ENCODE measurements at places on chromosomes 1 and 21. TPM values are rescaled to one million over a fixed set of nuclear protein-coding genes. Genes with fewer than 3 reads are reported as not detected.

Gene PPIH
- 78.5 TPM for total RNA-seq

Gene STK40
- total RNA-seq = 49.6 TPM

Gene GJA9
- total RNA-seq = 0.10 TPM

Gene CR1L
- not detected for total RNA-seq

Gene NPPB
- total RNA-seq = not detected

Gene ELF3
- total RNA-seq = 126 TPM

Gene LRRIQ3
- total RNA-seq = 0.85 TPM

Gene GIPC2
- total RNA-seq = 0.26 TPM

Gene LIN9
- total RNA-seq = 11.4 TPM

Gene C1orf105
- not detected for total RNA-seq

Gene HAO2
- total RNA-seq = not detected

Gene LAMB3
- 0.85 TPM for total RNA-seq

Gene ATAD3C
- total RNA-seq = 10.6 TPM

Gene APOBEC4
- total RNA-seq = not detected

Gene CADM3
- 0.28 TPM for total RNA-seq

Gene ANKRD65
- total RNA-seq = 1.9 TPM

GRCh38 chr1:41418857-41419583 lies 57.8 kb downstream of the FOXO6 start:
- DNase-seq = peak; percentile 53

GRCh38 chr1:20558191-20558590 lies 5.8 kb downstream of the FAM43B start:
- no peak for DNase-seq

DNA sequence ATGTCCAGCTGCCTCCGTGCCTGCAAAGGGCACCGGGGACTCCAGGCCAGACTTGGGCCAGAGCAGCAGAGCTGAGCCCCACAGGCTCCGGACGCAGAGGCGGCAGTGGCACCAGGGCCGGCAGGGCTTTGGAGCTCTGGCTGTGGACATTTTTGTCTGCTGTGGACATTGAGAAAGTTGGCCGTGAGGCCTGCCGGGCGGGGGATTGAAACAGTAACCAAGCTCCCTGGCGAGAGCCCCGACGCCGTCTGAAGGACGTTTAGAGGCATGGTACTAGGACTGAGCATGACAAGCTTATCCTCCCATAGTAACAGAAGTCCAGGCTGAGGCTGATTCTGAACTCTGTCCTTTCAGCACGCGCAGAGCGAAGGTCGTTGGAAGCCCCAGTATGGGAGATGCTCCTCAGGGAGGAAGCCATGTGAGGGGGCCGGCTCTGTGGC lies 323.8 kb downstream of the AMY1C start:
- no peak for DNase-seq

DNA sequence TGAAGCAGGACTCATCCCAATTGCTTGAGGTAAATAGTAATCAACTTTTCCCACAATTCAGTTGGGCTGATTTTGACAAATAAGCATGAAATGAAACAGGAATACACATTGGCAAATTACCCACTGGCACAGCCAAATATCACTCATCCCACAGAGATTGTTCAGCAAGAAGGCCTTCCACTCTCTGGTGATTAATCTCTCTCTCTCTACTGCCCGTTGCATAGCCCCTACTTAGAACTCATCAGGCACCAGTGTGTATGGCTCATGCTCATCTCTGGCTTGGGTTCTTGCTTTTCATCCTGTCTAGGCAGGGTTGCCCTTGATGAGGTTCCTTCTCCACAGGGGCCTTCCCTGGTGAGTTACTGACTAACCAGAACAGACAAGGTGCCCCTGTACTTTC lies 1.1 kb downstream of the BSDC1 start:
- no peak for DNase-seq

DNA sequence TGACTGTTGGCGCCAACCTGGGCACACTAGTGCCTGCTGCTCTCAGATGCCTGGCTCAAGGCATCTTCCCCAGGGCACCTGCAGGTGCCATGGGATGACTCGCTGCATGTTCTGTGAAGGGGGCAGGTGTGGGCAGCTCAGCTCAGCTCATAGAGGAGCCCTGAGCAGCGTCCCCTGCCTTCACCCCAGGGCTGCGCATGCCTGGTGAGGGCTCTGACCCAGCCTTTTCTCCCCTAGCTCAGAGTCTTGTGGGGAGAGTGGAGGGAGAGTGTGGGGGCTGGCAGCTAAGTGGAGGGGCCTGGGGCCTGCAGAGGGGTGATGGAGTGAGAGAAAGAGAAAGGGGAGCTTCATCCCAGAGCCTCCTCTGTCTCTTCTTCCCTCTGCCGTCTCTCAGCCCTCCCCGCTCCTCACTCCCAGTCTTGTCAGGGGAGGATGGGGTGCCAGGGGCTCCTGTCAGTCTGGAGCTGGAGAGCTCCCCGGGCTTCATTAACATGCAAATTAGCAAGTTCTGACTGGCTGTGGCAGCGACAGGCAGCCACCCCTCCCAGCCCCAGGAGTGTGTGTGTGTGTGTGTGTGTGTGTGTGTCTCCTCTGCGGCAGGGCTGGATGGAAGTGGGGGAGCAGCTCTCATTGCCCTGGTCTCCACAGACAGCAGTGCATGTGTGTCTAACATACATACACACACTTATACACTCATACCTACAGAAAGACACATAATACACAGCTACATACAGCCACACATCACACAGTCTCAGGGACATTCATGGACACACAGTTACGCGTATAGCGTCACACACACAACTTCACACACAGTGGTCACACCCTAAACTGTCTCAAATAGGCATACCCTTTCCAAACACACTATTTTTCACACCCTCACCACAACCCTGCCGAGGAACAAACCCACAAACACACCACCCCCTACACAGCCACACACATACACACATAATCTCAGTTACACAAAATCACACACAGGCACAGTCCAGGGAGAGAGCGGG lies 34.0 kb downstream of the FOXO6 start:
- no peak for DNase-seq

DNA sequence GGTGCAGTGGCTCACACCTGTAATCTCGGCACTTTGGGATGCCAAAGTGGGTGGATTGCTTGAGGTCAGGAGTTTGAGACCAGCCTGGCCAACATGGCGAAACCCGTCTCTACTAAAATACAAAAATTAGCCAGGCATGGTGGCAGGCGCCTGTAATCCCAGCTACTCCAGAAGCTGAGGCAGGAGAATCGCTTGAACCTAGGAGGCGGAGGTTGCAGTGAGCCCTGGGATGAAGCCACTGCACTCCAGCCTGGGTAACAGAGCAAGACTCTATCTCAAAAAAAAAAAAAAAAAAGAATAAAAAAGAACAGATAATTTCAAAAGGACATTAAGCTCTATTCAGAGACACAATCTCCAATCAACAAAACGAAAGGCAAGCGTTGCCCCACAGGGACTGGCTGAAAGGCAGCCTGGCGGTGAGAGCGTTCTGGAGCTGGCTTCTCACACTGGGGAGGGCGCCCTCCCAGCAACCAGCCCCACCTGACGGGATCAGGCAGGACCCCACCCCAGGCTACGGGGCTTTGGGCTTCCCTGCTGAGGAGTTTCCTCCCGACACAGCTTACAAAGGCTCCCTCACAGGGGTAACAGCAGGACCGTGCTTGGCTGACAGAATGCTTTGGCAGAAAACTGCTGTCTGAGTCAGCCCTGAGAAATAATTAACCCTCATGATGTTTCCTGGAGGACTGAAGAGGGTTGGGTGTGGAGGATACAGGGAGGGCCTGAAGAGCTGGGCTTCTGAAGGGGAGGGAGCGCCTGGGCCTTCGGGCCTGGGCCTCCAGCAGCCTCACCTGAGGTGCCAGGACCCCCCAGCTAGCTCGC lies 31.1 kb upstream of the SRP9 start:
- DNase-seq = peak; percentile 38

- DNase-seq = no peak
Observed at GRCh38 chr1:169595764-169596711, 9.8 kb upstream of the F5 start.

GRCh38 chr1:179709841-179710329 lies 33.2 kb upstream of the FAM163A start:
- no peak for DNase-seq

DNA sequence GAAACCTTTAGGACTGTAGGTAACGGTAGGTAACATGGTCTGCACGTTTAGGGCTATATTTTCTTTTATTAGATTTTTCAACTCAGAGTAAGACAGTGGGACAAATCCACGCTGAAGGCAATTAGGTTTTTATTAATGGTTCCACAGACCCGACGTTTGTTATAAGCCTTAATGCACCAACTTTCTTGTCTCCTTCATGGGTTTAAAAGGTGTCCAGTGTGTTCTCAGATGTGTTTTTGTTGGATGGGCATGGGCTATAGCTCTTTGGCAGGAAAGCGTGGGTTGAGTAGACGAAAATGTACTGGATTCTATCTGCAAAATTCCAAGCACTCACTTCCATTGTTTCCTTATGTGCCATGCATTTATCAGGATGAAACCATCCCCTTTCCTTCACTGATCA lies 88.0 kb upstream of the SIM2 start:
- DNase-seq = no peak

DNA sequence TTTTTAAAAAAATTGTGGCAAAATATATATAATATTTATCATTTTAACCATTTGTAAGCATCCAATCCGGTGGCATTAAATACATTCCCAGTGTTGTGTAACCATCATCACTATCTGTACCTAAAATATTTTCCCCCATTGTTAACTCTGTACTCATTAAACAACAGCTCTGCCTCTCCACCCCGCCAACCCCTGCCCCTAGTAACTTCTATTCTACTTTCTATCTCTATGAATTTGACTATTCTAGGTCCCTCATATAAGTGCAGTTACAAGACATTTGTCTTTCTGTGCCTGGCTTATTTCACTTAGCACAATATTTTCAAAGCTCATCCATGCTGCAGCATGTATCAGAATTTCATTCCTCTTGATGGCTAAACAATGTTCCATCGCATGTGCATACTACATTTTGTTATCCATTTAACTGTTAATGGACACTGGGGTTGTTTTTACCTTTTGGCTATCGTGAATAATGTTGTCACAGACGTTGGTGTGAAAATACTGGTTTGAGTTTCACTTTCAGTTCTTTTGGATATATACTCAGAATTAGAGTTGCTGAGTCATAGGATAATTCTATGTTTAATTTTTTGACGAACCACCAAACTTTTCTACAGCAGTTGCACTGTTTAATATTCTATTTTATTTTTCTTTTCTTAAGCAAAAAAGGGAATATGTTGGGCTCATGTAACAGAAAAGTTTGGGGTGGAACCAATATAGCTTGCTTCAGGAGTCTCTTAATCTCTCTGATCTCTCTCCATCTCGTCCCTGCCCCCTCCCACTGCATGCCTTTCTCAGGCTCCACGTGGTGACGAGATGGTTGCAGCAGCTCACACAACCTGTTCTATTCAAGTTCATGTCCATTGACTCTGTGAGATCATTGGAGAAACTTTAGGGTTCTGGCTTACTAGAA lies 25.2 kb upstream of the RCAN1 start:
- no peak for DNase-seq

- peak; percentile 28 for DNase-seq
Observed at GRCh38 chr1:188237573-188238348, 1409.0 kb downstream of the PLA2G4A start.

- no peak for DNase-seq
Observed at GRCh38 chr1:29044010-29044409, 79.7 kb downstream of the TMEM200B start.

- no peak for DNase-seq
Observed at GRCh38 chr1:76185207-76185606, 110.7 kb downstream of the ST6GALNAC3 start.

- DNase-seq = no peak
Observed at GRCh38 chr1:110293601-110294104, 45.5 kb upstream of the RBM15 start.

DNA sequence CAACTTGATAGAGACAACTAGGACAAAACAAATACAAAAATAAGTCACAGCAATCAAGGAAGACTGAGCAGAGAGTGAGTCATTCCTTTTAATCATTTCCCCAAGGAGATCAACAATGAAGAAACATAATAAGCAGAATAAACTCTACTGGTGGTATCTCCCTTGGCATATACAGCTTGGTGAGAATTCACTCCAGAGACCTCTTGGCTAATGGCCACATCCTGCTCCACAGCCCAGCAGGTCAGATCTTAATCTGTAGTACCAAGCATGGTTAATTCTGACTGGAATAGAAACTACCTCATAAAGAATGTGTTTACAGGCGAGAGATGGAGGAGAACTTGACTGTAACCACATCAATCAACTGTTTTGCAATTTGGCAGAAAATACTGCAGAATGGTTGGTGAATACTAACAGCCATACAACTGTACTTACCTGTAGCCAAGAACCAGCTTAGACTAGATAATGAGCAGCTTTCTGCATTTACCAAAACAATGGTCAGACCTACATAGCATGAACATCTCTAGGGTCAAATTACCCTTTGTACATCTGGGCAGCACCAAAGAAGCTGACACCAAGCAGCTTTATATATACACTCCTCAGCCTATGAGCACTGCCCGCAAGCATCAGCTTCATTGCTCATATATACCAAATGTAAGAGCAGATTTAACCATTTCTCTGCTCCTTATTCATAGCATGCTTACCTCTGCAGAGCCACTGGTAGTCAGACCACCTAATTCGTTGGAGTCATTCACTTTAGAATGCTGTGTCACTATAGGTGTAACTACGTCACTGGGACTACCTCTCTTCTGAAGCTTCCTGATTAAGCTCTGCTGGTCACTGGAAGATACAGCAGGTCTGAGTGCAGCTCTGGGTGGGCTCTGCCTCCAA lies 51.0 kb downstream of the KIAA0319L start:
- no peak for DNase-seq

- DNase-seq = no peak
Observed at GRCh38 chr1:96292141-96292540, 429.4 kb upstream of the PTBP2 start.

GRCh38 chr1:214603819-214604252 lies 841 bp downstream of the CENPF start:
- no peak for DNase-seq

GRCh38 chr1:71510725-71511124 lies 429.9 kb upstream of the ZRANB2 start:
- no peak for DNase-seq

DNA sequence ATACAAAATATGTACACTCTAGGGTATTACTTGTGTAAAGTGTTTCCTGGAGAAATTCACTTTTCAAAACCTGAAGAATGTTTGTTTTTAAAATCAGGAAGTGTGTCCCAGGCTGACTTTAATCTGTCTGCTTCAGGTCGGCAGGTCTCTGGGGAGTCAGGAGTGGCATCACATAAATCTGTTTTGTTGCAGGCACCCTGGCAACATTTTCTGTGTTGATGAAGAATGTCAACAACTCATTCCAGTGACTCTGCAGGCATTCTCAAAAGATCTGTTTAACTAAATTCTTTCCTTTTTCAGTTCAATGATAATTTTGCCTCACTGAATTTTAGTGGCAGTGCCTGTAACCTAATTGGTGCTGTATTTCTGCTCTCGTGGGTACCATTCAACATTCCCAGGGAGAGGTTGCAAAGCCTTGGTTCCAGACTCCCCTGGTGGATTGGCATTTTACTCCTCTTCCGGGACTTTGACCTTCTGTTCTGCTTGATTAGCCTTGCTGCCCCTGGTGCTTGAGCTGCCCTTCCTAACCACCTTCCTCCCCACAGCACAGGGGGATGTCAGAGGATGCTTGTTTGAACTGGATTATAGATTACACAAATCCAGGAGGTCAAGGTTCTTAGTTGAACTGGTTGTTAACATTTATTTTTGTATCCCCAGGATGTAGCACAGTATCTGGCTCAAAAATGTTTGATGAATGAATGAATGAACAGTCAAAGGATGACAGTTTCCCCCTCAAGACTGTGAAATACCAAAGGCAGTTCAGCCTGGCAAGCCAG lies 55.4 kb upstream of the LPGAT1 start:
- DNase-seq = no peak

GRCh38 chr1:21845646-21846641 lies 33.9 kb downstream of the LDLRAD2 start:
- no peak for DNase-seq

- no peak for DNase-seq
Observed at GRCh38 chr1:88802950-88803349, 88.4 kb downstream of the GTF2B start.

- DNase-seq = no peak
Observed at GRCh38 chr1:172185211-172185610, 235.3 kb upstream of the C1orf105 start.

All from Panc1 (cell line).